ENCODE measurements at places on chromosomes 1 and 21.

DNA sequence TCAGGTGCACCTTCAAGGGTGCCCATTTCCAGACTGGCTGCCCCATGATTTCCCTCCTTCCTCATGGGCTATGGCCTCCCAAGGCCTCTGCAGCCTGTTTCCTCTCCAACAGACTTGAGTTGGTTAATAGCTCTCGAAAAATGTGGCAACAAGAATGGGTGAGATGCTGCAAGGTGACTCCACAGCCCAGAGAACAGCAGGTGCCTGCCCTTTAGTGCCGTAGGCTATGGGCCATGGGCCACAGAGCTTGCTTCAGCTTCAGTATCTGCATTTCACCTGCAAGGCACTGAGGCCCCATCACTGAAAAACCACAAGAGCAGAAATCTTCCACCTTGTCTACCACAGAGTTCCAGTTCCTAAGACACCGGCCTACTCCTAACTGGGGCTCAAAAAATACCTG is 122.0 kb downstream of the ETS2 start:
- no peak for DNase-seq

DNA sequence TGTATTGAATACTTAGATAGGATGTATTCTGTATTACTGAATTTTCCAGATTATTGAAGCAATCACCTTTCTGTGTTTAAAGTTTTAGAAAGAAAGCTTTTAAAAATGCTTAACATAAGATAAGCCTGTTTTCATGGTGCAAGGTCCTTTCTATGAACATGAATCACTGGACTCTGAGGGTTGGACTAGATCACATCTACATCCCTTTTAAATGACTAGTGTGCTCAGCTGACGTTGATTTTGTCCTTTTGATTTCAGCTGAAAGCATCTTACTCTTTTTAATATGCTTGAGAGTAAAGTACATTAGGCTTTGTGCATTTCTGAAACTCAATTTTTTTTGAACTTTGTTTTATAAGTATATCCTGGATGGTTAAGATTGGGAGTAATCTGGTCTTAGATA is 16.2 kb downstream of the MIER1 start:
- DNase-seq = no peak

DNA sequence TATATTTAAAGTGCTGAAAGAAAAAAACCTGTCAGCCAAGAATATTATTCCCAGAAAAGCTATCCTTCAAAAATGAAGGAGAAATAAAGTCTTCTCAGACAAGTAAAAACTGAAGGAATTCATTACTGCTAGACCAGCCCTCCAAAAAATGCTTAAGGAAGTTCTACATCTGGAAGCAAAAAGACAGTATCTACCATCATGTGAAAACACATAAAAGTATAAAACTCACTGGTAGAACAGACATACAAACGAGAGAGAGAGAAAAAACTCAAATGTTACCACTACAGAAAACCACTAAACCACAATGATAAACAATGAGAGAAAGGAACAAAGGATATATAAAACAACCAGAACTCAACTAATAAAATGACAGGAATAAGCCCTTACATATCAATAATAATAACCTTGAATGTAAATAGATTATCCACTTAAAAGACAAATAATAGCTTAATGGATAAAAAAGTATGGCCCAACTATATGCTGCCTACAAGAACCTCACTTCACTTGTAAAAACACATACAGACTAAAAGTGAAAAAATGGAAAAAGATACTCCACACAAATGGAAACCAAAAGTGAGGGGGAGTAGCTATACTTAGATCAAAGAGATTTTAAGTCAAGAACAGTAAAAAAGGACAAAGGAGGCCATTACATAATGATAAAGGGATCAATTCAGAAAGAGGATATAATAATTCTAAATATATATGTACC is 22.0 kb downstream of the NSL1 start:
- no peak for DNase-seq

DNA sequence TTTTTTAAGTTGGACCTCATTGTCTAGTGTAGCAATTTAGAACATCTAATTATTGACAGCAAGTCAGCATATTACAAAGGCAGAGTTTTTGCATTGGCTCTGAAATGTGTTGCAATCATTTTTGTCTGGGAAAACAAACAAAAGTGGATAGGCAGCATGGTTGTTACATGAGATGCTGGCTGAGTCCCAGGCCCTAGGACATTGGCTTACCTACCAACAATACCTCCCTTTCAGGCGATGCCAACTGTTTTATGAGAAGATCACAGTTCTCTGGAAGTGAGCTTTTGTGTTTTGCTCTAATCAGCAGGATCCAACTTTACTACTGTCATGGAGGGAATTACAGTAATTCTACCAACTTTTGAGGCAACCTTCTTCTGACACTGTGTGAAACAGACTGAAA is 71.5 kb upstream of the CXADR start:
- DNase-seq = no peak

- DNase-seq = no peak
Measured at GRCh38 chr1:8352471-8352845, 34.5 kb downstream of the SLC45A1 start.

GRCh38 chr1:219144658-219145315 is 28.9 kb upstream of the LYPLAL1 start:
- DNase-seq = no peak

GRCh38 chr1:13864760-13865159 is 164.8 kb downstream of the PRDM2 start:
- DNase-seq = no peak

- no peak for DNase-seq
Measured at GRCh38 chr21:44294391-44295162, 5.3 kb upstream of the PFKL start.

- DNase-seq = no peak
Measured at GRCh38 chr1:236619398-236619797, 15.1 kb upstream of the HEATR1 start.

- DNase-seq = no peak
Measured at GRCh38 chr1:3466366-3467075, 12.1 kb downstream of the ARHGEF16 start.
